ENCODE measurements at places on chromosomes 3 and 15.

DNA sequence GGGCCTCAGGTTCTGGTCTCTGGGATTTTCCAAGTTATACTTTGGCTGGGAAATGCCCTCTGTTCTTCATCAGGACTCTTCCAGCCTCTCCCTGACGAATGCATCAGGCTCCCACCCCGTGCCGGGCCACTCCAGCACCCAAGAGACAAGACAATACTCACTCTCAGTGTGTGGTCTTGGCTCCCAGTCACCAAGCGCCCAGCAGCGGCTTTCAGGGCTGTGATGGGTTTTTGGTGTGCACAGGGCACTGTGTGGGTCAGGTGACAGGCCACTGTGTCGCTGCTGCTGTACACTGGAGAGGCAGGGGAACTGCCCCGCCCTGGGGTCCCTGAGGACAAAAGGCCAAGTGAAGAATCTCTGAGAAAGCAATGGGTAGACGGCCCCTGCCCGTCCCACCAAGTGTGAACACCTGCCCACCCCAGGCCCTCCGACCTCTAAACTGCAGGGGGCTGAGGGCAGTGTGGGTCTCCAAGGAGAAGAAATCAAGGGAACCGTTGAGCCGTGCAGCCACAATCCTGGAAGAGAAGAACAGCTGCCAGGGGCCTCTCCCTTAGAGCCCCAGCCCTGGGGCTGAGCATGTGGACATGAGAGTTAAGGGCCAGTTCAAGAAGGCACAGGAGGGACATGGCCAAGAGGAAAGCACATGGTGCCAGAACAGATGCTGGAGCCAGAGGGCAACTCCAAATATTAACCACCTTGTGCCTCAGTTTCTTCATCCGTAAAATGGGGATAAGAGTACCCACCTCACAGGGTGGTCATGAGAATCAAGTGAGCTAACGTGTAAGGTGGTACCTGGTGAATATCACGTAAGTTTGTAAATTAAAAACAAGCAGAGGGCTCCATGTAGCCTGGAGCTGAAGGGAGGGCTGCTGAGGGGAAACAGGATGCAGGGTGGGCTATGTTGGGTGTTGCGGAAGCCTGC, 34.1 kb downstream of the PTPN23 start:
- DNase-seq: no peak

GRCh38 chr3:45371621-45372020, 16.8 kb upstream of the LARS2 start:
- no peak for DNase-seq

DNA sequence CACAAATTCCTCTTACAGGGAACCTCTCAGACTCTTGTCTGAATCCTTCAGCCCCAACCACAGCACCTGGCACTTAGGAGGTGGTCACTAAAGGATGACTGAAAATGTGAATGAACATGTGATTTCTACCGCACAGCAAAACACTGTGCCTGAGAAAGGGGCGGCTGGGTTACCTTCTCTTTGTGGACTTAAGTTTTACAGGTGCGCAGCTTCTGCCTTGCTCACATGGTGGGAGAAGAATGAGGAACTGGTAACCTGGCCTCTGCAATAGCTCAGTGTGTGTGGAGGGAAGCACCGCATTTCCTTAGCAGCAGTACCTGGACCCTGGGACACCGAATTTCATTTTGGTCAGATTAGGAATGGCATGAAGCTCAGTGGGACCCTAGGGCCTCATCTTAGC, 9.8 kb upstream of the ETV5 start:
- DNase-seq: no peak

GRCh38 chr3:17577796-17578520, 164.5 kb downstream of the TBC1D5 start:
- no peak for DNase-seq

DNA sequence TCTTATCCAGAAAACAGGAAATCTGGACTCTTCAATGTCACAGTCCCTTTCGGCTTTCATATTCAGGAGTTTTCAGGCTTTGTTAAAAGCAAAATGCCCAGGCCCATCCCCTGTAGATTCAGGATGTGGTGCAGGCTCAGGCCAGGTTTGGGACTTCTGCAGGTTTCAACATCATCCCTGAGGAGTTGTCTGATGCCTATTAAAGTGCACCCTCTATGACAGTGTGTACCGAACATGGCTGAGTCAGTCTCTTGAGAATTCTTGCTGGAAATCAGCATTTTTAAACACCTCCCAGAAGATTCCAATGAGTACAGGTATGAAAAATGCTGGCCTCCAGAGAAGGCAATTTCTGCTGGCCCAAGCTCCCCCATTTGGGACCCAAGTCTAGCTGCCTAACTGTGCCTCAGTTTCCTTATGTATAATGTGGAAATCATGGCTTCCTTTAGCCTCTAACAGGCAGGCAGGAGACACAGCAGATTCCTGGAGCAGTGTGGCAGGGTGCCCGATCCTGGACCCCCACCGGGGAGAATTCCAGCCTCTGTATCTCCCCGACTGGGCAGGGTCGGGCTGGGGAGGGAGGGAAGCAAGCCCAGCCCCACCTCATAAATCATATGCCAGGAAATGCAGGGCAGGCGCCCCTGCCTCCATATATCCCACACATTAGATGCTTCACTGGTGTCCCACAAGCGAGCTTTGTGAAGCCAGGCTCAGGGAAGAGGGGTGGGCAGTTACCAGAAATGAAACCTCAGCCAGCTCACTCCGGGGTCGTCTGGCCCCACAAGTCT, 44.4 kb upstream of the SLC6A11 start:
- no peak for DNase-seq
